Activated CD4-positive, alpha-beta T cell treated with anti-CD3 and anti-CD28 coated beads for 24 hours (primary cell): ENCODE measurements at places on chromosomes 4 and X.

- no peak for DNase-seq
These were observed 146.0 kb upstream of the GPC4 start for GRCh38 chrX:133561251-133561650.

DNA sequence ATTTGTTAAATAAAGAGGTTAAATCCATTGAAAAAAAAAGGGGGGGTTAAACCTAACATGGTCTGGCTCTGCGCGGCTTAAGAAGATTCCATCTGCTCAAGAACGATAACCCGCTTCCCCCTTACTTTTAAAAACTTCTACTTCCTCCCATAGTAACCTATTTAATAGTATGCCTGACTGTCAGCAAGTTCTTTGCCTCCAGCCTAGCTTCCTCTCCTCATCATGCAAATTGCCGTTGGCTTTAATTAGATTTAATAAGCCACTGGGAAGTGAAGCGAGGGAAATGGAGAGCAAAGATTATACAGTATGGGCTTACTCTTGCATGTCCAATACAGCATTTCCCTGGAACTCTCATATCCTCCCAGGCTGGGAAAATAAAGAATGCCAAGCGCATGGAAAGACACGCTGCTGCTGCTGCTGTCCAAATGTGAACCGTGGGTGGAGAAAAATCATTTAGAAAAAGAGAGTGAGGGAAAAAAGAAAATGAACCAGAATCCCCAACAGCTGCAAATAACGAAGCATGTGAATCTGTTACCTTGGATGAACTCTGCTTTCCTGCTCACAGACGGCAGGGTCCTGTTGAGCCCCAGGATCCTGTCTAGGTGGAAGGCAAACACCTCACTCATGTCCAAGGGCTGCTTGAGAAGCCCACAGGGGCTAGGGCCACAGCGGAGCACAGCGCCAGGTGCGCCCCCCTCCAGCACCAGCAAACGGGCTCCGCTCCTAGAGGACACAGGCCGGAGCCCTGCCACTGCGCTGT, 2.7 kb downstream of the GASK1B start:
- DNase-seq: no peak

DNA sequence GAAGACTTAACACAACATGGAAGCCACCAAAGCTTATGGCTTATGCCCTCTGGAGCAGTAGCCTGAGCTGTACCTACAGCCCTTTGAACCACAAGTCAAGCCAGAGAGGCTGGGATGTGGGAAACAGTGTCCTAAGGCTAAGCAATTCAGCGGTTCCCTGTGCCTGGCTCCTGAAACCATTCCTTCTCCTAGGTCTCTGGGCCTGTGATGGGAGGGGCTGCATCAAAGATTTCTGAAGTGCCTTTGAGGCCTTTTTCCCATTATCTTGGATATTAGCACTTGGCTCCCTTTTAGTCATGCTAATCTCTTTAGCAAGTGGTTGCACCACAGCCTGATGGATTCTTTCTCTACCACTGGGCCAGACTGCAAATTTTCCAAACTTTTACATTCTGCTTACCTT, 140.5 kb upstream of the NUDT10 start:
- no peak for DNase-seq

GRCh38 chr4:39741401-39741800, 43.5 kb downstream of the UBE2K start:
- no peak for DNase-seq

- DNase-seq: no peak
These were observed at the start of gene MAGEB5 for GRCh38 chrX:26215869-26216268. TSS of gene MAGEB5 (plus strand) at chrX:26216169. CDS start at chrX:26217302, 1,133 bp downstream.
